ENCODE measurements at places on chromosomes 12 and 14. TPM values are rescaled to one million over a fixed set of nuclear protein-coding genes. Genes with fewer than 3 reads are reported as not detected.
A peak's percentile ranks its signal among the peaks of the same experiment; 100 is the strongest.

CACNA1C gene
- 2.6 TPM for polyA plus RNA-seq

CLEC4D gene
- not detected for polyA plus RNA-seq

LRCOL1 gene
- polyA plus RNA-seq: not detected

DNA sequence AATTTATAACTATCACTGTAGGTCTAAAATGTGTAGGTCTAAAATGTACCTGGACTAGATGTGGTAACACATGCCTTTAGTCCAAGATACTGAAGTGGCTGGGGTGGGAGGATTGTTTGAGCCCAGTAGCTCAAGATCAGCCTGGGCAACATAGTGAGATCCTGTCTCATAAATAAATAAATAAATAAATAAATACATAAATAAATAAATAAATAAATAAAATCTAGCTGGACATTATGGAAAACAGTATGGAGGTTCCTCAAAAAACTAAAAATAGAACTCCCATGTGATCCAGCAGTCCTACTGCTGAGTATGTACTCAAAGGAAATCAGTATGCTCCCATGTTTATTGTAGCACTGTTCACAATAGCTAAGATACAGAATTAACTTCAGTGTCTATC lies 24.0 kb downstream of the PDE3A start:
- no peak for DNase-seq

- no peak for DNase-seq
Measured at GRCh38 chr12:2171672-2172426, 119.1 kb downstream of the CACNA1C start.

NIN gene
- 33.2 TPM for polyA plus RNA-seq

RNASE7 gene
- polyA plus RNA-seq: 0.14 TPM

DNA sequence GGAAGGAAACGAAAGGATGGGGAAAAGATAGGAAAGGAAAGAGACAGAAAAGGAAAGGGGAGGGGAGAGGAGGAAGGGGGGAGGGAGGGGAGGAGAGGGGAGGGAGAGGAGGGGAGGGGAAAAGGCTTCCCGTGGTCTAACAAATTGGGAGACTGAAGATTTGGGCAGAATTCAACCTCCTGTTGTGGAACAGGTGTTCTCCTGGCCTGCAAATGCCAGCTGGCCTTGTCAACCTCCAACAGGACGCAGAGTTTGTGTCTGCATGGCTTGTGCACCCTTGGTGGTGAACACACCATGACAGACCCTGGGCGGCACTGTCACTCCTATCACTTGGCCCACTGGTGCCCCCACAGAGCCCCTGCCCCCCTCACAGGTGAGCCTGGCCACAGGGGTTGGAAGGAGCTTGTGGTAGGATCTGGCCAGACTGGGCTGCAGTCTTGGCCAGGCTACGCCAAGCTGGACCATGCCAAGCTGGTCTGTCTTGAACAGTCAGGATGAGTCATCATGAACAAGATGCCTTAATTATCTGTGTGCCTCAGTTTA lies 321.6 kb downstream of the BCL11B start:
- no peak for DNase-seq

DNA sequence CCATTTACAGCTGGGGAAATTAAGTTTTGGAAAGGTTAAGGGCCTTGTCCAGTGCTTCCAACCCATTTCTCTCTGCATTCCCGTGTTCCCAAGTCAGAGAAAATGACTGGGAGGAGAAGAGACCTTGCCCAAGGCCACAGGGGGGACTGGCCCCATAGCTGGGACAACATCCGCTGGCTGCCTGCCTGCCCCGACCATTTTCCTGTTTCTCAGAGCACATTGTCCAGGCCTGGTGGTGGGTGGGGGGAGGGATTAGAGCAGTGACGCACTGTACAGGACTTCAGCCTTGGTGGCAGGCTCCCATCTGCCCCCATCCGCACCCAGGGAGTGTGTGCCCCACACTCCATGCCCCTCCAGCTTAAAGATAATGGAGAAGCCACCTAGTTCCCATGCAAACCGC lies 27.7 kb downstream of the DIO3 start:
- DNase-seq: peak; percentile 40

DNA sequence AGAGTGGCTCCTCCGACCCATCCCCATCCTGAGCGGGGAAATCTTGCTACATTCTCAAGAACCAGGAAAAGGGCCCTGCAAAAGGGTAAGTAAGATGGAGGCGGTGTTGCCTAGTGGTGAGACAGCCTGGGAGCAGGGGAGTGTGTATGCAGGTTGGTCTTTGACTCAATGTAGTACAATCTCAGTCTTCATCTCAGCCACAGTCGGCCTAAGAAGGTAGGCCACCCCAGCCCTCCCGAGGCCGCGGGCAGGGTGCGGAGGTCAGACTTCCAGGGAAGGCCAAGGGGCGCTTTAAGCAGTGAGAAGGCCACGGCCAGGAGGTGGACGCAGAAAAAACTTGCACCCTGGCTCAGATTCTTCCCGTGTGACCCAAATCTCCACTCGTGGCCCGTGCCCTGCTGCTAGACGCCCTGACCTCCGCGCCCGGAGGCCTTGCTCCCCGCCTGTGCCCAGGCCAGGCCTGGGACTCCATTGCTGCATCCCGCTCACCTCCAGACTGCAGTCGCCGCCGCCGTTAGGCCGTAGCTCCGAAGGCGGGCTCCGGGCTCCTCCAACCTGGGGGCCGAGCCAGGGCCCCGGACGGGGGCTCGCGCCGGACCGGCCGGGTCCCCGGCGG lies 435 bp downstream of the FOXM1 start:
- DNase-seq: no peak

- DNase-seq: no peak
Measured at GRCh38 chr14:64729386-64730060, 25.3 kb downstream of the PLEKHG3 start.

GRCh38 chr12:93115646-93116045 lies 186.6 kb upstream of the EEA1 start:
- DNase-seq: peak; percentile 80

- DNase-seq: no peak
Measured at GRCh38 chr14:61877035-61877390, 114.8 kb downstream of the SNAPC1 start.

GUCY2C gene
- 0.29 TPM for polyA plus RNA-seq

TAS2R31 gene
- polyA plus RNA-seq: 2.1 TPM

DNA sequence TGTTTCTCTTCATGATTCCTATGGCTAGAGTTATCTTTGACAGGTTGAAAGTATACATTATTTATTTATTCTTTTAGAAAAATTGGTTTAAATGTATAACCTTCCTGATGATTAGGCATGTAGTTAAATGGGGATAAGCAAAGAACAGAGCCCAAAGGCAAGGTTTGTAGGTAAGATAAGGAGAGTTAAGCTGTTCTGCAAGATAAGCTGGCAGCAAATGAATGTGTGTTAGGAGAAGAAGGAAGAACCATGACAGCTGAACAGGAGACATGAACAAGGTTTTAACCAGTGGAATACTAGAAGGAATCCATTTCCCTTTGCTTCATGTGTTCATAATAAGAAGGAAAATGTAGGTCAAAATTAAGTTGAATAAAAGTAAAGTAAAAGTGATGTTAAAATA lies 1330.1 kb upstream of the USP15 start:
- no peak for DNase-seq

PTPN6 gene
- polyA plus RNA-seq: 7.5 TPM

DNA sequence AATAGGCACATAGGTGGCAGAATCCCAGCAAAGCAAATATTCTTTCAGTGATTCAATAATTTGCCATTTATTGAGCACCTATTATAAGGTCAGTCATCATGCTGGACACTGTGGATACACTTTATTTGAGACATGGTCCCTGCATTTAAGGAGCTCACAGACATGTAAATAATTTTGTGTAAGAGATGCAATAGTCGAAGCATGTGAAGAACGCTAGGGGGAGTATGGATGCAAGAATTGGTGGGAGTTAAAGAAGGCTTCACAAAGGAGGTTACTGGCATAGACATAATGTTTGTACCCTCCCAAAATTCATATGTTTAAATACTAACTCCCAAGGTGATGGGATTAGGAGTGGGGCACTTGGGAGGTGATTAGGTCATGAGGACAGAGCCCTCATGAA lies 260.6 kb upstream of the GARIN6 start:
- DNase-seq: no peak

DNA sequence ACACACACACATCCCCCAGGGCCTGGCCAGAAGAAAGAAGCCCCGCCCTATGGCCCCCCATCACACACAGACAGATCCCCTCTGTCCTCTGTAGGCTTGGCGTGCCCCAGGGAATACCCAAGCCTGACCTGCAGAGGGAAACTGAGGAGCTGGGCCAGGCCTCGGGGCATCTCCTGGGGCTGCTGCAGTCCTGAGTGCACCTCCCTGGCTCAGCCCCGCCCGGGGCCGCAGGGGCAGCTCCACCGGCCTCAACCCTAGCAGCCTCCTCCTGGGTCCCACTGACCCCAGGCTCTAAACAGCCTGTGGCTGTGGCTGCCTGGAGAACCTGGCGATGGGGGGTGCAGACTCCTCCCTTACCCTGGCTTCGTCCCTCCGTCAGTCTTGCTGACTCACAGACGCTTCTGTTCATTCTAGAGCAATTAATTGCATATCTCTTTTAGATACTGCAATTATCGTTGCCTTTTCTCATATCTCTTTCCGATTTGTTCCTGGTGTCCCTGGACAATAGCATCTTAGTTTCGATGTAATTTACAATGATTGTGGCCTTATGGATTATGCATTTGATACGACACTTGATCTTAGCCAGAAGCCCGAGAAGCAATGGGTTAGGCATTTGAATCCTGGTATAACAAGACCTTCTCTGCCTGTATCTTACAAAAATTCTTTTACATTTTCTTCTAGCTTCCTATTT lies 45.8 kb upstream of the EIF5 start:
- DNase-seq: no peak

GRCh38 chr14:89201645-89202044 lies 215.4 kb downstream of the FOXN3 start:
- DNase-seq: no peak

GRCh38 chr14:76313852-76314251 lies 62.1 kb upstream of the ESRRB start:
- DNase-seq: no peak

Data from muscle of back (tissue), 13 donors.